ENCODE measurements at places on chromosomes 5 and 9.

DNA sequence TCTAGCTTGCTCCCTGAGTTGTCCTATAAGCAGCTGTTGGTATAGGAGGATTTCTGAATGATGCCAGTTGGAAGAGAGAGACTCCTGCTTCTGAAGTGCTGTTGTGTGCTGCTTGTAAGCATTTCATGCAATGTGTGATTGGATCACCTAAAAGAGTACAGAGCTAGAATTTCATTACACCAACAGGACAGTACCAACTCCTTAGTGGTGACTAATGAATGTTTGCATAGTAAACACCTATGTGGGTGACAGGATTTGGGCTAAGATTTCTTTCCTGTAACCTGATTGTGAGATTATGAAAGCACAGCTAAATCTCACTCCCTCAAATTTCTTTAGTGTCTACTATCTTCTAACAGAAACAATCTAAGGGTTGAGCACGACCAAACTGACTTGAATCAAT, 67.0 kb downstream of the GCNT1 start:
- DNase-seq = no peak

DNA sequence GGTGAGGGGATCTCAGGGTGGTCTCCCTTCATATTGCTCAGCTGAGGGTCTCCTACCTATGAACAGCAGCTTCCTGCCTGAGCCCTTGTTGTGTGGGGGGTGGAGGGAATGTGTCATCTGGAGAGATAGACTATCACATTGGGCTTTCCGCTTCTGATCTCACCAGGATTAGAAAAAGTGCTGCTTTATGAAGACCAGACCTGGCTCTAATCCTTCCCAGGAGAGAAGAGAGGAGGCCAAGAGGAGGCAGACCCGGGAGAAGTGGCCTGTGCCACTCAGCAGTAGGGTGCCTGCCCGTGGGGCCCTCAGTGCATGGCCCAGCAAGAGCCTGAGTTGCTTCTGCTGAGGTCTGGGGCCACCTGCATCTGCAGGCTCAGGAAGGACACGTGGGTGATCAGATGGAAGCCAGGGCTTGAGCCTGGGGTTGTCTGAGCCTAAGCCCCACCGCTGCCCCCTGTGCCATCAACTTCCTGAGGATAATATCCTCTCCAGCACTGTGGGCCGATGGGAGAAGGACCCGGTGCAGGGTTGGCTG, 22.1 kb upstream of the COL5A1 start:
- DNase-seq = no peak

GRCh38 chr9:130237763-130238524, 27.6 kb upstream of the HMCN2 start:
- no peak for DNase-seq

DNA sequence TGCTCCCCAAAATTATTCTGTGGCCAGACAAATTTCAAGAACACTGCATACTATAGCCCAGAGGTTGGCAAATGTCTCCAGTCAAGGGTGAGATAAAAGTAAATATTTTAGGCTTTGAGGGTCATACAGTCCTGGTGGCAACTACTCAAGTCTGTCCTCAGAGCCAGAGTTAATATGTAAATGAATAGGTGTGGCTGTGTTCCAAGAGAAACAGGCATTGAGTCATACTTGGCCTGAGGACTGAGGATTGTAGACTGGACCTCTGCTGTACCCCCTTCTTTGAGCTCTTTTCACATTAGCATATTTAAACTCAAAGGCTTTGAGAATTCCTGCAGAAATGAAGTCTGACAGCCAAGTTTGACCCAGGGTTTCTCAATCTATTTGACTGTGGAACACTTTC, 129.2 kb upstream of the PTCH1 start:
- DNase-seq = no peak

- no peak for DNase-seq
These were observed 118.1 kb upstream of the CCDC112 start for GRCh38 chr5:115414406-115415142.

GRCh38 chr5:105954341-105954740, 1716.4 kb downstream of the EFNA5 start:
- no peak for DNase-seq

DNA sequence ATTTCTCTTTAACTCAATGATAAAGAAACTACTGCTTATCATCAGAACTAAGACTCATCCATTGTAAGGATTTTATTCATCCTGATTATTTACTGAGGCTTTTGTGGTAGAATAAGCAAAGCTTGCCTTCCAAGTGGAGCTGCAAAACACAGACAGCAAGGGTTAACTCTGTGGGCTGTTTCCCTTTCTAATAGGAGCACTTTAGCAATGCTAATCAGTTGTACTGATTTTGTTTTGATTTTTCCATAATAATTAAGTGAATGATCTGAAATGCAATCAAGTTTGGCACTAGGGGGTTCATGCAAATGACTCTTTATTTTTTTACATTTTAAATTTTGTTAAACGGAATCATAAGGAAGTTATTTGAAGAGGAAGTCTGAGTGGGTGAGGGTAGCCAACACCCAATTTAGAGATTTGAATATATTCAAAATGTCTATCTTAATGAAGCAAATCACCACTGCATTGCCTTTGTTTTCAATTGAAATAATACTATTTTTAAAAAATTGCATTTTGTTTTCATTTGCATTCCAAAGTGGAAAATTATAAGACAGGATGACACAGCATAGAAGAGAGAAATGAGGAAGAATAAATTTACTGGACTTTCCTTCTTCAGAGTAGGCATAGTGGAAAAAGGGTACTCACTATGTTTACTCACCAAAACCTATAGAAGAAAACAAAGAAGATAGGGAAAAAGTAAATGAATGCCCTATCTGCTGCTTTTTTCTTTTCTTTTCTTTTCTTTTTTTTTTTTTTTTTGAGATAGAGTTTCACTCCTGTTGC, 36.6 kb downstream of the MEGF10 start:
- no peak for DNase-seq

DNA sequence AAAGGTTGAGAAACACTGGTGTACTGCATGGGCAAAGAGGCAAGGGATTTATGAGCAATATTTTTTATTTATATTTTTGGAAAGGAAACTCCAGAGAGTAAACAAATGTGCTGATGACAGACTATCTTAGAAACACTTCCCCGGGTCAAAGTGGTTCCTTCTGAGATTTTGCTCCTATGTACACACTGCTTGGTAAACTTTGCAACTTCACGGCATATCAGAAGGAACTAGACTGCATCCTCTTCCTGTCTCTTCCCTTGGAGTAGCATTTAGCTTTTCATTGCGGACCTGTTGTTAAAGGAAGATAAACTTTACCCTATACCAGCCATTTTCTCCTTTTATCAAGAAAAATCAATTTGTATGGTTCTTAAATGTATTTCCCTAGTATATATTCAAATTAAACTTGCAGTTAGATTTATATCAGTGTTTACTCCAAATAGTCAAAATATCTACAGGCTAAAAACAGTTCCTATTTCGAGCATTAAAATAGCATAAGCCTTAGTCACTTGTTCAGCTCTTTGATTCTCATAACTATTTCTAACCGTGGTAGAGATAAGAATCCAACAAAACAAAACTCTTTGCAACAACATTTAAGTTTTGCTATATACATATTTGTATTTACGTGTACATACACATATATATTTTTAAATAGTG, 48.0 kb upstream of the LRRC19 start:
- no peak for DNase-seq

GRCh38 chr5:146041180-146041789, 64.1 kb downstream of the PLAC8L1 start:
- no peak for DNase-seq

- DNase-seq = no peak
These were observed 73.4 kb downstream of the NFIB start for GRCh38 chr9:14240537-14240936.

- no peak for DNase-seq
These were observed 22.9 kb downstream of the CAMSAP1 start for GRCh38 chr9:135884328-135885035.

- no peak for DNase-seq
These were observed 19.4 kb upstream of the FBP2 start for GRCh38 chr9:94613003-94613402.

DNA sequence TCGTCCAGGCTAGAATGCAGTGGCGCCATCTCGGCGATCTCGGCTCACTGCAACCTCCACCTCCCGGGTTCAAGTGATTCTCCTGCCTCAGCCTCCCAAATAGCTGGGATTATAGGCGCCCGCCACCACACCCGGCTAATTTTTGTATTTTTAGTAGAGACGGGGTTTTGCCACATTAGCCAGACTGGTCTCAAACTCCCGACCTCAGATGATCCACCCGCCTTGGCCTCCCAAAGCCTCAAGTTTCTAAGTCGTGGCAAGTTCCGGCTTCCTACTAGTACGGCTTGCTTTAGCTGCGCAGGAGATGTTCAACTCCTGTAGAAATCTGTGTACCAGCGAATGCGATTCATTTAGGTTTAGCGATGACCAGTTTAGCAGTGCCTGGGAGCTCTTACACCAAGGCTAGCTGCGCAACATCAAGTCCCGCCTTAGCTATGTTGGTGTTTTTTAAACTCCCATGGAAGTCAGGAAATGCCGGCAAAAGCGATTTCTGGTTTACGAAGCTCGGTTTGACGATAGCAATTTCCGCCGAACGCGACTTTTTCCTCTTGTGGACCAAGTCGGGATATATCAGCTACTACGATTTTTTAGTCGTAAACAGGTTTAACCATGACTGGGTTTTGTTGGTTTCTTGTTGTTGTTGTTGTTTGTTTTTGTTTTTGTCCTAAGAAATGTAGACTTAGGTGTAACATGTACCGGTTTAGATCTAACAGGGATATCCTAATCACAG, 46.4 kb downstream of the ANXA2R start:
- DNase-seq = peak; percentile 47

DNA sequence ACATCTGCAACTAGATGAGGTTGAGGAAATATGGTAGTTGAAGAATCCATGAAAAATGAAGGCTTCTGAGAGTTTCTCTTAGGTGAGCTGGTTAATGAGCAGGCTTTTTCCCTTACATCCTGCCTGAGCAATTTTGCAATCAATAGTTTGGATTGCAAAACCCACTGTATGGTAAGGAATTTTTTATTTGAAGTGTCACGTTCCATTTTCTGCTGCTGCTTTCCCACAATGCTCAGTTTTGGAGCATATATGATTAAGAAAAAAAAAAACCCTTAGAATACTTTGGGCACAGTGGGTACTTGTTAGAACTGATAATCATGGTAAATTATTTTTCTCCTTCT, 144.2 kb downstream of the PCSK1 start:
- no peak for DNase-seq

DNA sequence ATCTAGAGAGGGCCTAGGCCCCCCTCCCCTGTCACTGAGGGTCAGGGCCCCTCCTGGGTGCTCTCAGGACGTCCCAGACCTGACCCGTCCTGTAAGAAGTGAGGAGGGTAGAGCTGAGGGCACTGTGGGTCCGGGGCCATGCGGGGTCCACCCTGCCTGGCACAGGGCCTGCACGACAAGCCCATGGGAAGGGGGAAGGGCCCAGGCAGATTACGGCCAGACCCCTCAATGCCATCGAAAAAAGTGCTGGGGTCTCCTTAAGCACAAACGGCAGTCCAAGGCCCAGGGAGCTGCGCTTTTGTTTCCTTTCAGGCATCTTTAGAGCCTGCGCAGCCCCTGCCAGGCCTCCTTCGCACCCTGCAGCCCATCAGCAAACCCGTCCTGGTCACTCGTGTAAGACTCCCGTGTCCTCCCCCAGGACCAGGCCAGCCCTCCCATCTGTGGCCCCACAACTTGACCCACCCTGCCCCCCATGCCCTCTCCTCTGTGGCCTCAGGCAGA, 4.4 kb upstream of the EXOC3 start:
- DNase-seq = no peak

DNA sequence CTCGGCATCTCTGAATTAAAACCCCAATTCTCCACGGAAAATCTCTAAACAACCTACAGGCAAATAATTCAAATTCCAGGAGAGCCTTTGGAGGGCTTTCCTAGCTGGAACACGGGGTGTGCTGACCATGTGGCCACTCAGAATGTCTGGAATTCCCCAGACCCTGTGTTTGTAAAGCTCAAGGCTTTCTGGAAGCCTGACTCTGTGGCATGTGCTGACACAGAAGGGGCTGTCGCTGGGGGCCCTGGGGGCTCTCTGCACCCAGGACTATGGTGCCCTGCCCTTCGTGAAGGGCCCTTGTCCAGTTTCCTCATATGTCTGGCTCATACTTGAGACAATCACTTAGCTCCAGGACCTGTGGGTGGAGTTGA, 29.0 kb upstream of the BOD1 start:
- DNase-seq = no peak

GRCh38 chr5:119390404-119390803, 34.6 kb downstream of the TNFAIP8 start:
- no peak for DNase-seq

DNA sequence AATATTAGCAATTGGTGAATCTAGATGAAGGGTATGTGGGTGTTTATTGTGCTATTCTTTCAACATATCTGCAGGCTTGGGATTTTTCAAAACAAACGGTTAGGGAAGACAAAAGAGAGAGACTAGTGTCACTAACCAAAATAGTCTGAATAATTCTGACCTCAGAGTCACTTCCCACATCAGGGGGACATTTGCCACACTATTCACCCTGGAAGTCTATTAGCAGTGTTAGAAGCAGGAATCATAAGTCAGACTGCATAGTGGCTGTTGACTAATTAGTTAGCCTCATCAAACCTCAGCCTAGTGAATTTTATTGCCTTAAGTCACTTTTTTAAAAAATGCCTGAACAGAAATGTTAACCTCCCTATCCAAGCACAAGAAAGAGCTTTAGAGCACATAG, 169.2 kb upstream of the RGMB start:
- DNase-seq = no peak

- no peak for DNase-seq
These were observed 7.9 kb downstream of the MSX2 start for GRCh38 chr5:174732036-174733020.

DNA sequence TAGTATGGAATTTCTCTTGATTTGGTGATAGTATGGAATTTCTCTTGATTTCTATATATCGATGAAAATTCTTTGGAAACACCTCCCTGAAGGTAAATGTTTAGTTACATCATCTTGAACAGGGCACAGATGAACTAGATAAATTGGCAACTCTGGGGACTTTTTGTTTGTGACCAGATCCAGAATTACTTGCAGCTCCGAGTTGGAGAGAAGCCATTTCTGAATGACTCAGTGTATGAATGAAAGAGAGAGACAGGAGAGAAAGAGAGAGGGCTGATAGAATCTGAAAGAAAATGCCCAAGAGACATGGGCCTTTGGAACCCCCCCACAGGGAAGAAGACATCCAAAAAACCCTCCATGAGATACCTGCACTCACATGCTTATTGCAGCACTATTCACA, 14.1 kb downstream of the TNFSF15 start:
- DNase-seq = no peak

DNA sequence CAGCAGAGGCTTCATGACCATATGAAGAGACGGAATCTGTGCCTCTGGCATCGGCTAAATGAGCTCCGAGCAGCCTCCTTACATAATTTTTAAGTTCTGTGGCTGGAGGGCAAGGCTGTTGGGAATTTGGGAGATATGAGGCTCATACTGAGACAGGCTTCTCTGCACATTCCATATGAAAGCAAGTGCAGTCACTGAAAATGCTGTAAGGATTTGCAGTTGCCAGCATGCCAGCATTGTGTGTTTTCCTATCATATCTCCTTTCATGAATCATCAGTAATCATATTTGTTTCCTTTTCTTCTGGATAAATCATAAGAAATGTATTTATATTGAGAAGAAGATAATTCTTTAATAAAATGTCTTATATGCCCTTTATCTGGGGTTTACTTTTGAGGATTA, 775.4 kb downstream of the SEMA5A start:
- no peak for DNase-seq

- peak; percentile 38 for DNase-seq
These were observed 133.0 kb downstream of the C9orf50 start for GRCh38 chr9:129487658-129488483.

GRCh38 chr9:107711542-107711941, 222.0 kb upstream of the KLF4 start:
- DNase-seq = no peak

GRCh38 chr5:157772127-157772526, 28.6 kb downstream of the LSM11 start:
- no peak for DNase-seq
